ENCODE measurements at places on chromosomes 2 and 18.

DNA sequence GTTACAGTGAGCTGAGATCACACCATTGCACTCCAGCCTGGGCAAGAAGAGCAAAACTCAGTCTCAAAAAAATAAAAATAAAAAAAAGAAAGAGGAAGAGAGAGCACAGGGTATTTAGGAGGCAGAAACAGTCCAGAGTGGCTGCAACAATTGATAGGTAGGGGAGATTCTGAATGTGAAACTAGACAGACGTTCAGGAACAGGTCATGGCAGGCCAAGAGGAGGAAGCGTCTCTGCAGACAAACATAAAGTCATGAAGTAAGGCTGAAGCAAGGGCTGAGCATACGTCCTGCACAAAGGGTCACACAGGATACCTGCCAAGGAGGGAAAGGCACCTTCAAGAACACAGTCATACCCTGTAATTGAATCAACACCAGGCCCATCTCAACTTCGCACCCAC lies 64.1 kb upstream of the ZNF532 start:
- no peak for DNase-seq

- no peak for DNase-seq
Observed at GRCh38 chr2:139773720-139774277, 993.6 kb upstream of the NXPH2 start.

- no peak for DNase-seq
Observed at GRCh38 chr18:43904209-43904837, 627.0 kb upstream of the SYT4 start.

DNA sequence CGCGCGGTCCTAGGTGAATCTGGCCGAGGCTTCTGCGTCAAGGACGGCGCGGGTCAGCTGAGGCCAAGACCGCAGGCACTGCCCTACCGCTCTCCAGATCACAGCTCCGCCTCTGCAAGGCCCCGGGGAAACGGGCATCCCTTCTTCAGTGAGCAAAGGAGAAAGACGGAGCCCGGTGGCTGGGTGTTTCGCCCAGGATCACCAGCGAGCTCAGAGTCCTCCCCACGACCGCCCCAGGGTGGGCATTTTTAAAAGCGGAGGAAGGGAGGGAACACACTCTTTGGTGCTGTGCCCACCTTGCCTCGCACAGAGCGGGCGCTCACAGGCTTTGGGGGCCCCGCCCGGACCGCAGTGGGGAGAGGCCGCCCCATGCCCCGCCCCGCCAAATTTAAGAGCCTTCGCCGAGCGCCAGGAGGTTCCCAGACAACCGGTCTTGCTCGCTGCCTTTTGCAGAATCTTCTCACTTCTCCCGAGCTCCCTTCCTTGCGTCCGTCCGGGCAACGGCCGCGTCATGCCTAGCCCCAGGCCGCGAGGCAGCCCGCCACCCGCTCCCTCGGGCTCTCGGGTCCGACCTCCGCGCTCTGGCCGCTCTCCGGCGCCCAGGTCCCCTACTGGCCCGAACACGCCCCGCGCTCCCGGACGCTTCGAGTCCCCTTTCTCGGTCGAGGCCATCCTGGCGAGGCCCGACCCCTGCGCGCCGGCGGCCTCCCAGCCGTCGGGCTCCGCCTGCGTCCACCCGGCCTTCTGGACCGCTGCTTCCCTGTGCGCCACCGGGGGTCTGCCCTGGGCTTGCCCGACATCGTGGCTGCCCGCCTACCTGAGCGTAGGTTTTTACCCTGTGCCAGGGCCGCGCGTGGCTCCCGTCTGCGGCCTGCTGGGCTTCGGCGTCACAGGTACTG lies at the start of gene NOTO:
TSS of gene NOTO (plus strand) at position 419 of the 899 bp plus-strand sequence. CDS start at position 512, 93 bp downstream.
- peak; percentile 34 for DNase-seq

DNA sequence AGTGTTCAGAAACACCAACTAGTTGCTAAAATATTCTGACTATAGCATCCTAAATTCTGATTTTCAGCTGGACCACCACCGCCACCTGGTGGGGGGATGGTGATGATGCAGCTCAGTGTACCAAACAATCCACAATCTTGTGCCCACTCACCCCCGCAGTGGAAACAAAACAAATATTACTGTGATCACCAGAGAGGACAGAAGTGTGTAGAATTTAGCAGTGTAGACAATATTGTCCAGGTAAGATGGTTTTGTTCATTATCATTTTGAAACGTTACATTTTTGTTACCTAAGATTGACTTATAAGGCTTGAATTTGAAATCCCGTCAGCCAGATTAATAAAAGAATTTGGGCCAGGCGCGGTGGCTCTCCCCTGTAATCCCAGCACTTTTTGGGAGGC lies 31.7 kb upstream of the UBXN4 start:
- DNase-seq: peak; percentile 75

DNA sequence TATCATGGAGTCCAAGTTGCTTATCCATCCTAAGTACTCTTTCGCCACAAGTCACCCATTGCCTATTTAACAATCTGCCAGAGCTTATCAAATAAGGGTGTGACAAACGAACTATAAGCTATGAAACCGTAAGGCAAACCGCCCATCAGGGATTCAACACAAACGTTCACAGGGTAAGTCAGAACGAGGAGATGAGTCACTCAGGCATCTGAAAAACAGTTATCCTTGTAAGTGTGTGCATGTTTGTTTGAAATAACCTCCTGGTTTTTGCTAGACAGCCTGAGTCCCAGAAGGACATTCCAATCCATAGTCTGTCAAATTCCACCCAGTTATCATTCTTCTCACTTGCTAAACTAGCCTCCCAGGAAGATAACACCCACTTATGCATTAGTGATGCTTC lies 299.1 kb downstream of the PAX3 start:
- no peak for DNase-seq

GRCh38 chr18:36534154-36534688 lies 236.7 kb downstream of the FHOD3 start:
- no peak for DNase-seq

GRCh38 chr2:25558262-25558661 lies 115.1 kb downstream of the DTNB start:
- DNase-seq: peak; percentile 66

DNA sequence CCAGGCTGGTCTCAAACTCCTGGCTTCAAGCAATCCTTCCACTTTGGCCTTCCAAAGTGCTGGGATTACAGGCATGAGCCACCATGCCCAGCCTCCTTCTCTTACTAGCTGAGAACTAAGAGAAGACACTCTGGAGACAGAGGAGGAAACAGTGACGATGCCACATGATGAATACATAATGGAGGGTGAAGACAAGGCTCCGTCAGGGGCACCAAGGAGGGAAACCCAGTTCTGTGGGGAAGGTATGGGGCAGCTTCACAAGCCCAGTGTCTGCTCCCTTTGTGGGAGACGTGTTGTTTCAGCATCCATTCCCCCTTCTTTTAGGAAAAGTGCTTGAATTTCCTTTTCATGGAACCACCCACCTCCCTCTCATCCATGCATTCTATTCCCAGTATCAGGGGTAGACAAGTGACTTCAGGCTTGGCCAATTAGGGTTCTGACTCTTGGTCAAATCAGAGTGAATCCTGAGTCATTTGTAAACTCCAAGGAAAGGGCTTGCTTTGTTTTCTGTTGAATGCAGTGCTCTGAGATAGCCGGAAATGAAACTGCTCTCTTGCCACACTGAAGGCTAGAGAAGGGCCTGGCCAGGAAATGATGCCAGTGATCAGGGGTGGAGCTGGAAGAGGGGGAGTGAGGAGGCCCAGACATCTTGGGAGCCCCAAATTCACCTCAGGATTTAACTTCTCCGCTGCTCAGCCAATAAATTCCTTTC lies 23.7 kb downstream of the TMEM127 start:
- DNase-seq: peak; percentile 58

- no peak for DNase-seq
Observed at GRCh38 chr2:182972548-182972942, 65.7 kb downstream of the NCKAP1 start.

DNA sequence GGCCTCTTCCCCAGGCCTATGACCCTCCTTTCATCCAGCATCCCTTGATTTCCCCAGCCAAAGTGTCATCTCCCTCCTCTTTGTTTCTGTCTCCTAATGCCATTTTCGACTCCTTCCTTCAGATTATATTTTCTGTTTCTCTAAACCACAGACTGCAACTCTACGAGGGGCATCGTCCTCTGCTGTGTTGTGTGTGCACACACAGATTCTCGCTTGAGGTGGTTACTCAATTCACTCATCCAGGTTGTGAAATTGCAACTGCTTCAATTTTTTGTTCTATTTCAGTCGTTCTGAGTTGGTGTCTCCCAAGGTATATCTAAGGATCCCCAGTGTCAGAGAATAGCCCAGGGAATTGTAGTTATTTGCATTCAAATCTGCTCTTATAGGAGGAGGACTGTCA lies 113.5 kb upstream of the NDUFV2 start:
- no peak for DNase-seq

DNA sequence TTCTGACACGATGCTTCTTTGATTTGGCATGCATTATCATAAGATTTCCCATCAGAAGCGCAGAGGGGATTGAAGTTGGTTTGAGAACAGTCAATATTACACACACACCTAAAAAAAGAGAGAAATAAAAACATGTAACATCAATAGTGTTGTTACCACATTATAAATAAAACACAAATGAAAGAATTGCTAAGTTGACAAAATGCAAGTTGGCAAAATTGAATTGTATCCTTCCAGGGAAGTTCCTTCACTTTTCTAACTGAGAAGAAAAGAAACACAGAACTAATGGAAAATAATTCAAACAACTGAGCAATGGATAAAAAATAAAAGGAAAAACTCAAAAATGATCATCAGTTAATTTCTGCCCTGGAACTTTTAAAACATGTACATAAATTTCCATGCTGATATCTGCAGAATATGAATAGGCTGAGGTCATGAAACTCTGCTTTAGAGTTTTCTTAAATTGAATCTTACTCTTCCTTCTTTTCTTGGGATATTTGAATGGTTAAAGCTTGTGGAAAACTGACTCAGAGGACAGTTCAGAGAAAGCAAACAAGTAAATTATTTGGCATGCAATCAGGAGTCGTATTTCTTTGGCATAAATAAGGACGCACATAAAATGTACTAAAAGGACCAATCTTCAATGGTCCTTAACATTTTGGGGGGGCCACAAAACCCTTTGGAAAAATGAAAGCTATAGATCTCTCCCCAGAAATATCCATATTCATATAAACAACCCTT lies 152.4 kb upstream of the CAVIN2 start:
- DNase-seq: no peak

- no peak for DNase-seq
Observed at GRCh38 chr18:69727912-69728572, 219.6 kb downstream of the CD226 start.

DNA sequence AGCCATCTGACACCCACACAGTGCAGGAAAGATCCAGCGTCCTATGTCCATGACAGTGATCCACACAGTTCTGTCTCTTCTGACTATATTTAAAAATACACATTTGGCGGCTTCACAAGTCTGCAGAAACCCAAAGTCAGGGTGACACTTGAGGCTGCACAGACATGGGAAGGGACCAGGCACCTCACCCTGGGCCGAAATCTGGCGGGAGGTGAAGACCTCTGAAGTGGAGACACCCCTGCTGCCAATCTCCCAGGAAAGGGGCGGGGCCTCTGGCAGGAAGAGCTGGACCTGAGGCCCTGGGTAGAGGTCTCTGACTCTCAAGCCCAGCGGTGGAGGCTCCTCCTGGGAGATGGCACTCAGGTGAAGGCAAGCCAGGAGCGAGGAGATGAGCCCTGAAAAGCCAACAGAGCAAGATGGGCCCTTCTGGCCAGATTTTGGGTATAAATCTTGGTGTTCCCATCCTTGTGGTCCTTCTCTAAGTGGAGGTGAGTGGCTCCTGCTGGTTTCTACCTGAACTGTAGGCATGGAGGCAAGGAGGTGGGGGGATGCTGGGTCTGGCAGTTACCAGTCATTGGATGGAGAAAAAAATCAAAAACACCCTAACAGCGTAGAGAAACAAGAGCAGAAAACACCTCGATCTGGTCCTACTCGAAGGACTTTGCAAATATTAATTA lies 248.4 kb downstream of the HDAC4 start:
- DNase-seq: no peak

- no peak for DNase-seq
Observed at GRCh38 chr2:121220995-121221394, 64.0 kb downstream of the TFCP2L1 start.

DNA sequence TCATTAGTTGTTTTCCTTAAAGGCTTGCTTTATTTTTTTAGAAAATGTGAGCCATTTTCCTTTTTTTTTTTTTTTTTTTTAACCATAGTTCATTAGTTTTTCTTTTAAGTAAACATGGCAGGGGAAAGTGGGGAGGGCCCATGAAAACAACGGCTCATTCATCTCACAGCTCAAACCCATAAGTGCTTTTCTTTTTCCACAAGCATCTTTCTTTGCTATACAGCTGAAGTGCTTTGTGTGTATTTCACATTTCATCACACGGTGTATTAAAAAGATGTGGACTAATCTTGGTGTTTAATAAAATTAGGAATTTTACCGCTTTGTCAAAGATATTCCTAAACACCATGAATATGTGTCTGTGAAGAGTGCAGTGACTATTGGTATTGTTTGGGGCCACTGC lies 41.6 kb downstream of the RHBDD1 start:
- DNase-seq: no peak

GRCh38 chr2:160478660-160479059 lies 14.9 kb downstream of the RBMS1 start:
- DNase-seq: no peak

DNA sequence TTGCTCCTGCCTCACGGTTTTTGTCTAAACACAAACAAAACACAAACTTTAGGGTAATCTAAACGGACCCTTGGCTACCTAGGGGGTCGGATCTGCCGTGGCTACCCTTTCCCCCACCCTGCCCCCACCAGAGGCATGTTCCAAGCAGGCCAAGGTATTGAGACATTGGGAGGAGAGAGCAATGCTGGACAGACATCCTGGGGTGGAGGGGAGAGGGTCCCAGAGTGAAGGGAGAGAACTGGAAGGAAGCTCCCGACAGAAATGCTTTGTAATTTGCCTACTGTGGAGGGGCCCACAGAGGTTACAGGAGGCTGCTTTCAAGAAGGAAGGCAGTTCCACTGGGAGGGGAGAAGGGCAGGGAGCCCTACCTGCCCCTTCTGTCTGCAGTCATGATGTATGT lies 13.9 kb upstream of the MAT2A start:
- no peak for DNase-seq

- peak; percentile 71 for DNase-seq
Observed at GRCh38 chr2:69309351-69310110, 77.5 kb downstream of the GFPT1 start.

- peak; percentile 9 for DNase-seq
Observed at GRCh38 chr2:133296401-133296800, 271.9 kb downstream of the NCKAP5 start.

- DNase-seq: no peak
Observed at GRCh38 chr2:240857039-240858008, 11.3 kb upstream of the AGXT start.

- DNase-seq: peak; percentile 71
Observed at GRCh38 chr2:74414881-74415761, 6.3 kb downstream of the C2orf81 start.

- no peak for DNase-seq
Observed at GRCh38 chr2:55742996-55743395, 49.4 kb upstream of the PNPT1 start.

DNA sequence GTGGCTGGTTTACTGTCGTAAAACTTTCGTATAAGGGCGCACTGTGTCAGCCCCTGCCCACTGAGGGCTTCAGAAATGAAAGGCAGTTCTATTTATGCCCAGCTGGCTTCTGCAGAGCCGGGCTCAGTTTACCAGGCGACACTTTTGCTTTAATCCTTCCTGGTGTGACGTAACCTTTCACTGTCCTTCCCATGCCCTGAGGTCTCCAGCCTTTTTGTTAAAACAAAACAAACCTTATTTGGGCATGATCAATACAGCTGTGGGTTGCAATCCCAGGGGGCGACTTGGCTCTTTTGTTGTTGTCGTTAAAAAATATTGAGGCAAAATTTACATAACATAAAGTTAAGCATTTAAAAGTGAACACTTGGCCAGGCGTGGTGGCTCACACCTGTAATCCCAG lies 85.3 kb downstream of the AGAP1 start:
- DNase-seq: no peak

Data from GM03348 (cell line).